ENCODE measurements at places on chromosomes 4 and X.

GRCh38 chrX:40987413-40987812, 97.8 kb upstream of the USP9X start:
- no peak for DNase-seq

DNA sequence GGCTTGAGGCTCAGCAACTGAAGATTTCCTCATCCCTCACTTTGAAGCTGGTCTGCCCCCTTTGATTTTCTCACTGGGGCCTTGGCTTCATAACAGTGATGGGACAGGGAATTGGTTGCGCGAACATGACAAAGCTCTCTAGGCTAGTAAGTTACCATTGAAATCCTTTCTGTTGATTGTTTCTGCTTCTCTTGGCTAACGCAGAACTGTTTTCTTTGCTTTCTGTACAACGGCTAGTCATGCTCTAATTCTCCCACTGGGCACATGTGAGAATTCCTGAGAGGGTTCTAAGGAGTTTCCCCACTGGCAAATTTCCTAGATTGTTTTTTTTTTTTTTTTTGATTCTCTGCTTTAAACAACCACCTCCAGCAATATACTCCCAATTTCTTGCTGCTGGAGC, 738.6 kb downstream of the PCDH7 start:
- no peak for DNase-seq

GRCh38 chr4:91147067-91147466, 1019.9 kb downstream of the CCSER1 start:
- DNase-seq = no peak

- DNase-seq = no peak
Observed at GRCh38 chrX:46572340-46572936, 1.1 kb upstream of the CHST7 start.

- DNase-seq = no peak
Observed at GRCh38 chr4:66571145-66571695, 900.9 kb upstream of the EPHA5 start.

GRCh38 chrX:135484641-135485289, 35.7 kb upstream of the INTS6L start:
- DNase-seq = peak; percentile 21

GRCh38 chr4:101977076-101977475, 186.5 kb downstream of the BANK1 start:
- peak; percentile 92 for DNase-seq

- no peak for DNase-seq
Observed at GRCh38 chrX:57984620-57985019, 74.4 kb upstream of the ZXDA start.

- DNase-seq = no peak
Observed at GRCh38 chr4:171983935-171984805, 171.0 kb downstream of the GALNTL6 start.

- DNase-seq = no peak
Observed at GRCh38 chr4:48858130-48858529, 27.2 kb downstream of the OCIAD1 start.

DNA sequence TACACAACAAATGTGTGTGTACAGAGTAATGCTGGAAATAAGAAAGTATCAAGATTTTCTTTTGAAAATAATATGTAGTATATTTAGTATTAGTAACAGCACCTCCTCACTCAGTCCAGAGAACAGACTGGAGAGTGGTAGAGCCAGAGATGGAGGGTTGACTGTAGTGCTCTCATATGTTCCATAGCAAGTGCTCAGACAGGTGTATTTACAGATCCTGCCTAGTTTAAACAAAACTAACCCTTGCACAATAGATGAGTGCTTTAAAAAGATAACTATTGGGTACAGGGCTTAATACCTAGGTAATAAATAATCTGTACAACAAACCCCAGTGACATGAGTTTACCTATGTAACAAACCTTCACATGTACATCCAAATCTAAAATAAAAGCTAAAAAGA, 381.0 kb upstream of the EMCN start:
- DNase-seq = no peak

DNA sequence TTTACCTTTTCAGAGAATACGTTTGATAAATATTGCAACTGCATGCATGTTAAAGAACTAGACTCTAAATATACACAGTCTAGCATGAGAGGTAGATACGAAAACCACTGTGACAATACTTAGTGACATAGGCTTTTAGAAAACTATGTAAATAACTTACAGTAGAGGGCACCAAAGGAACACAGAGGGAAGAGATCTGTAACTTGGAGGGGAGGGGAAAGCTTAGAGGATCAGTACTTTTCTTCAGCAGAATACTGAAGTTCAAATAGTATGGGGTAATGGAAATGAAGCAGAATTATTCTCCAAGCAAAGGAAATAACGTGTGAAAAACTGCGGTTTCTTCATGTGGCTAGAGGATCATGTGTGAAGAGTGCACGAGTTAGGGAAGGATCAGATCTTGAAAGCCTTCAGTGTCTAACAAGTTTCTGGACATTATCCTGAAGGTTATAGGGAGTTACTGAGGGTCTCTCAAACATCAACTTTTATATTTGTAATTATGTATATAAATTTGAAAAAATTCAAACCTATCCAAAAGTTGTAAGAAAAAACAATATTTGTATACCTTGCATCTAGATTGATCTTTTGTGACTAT, 264.3 kb downstream of the NPFFR2 start:
- DNase-seq = peak; percentile 15

- no peak for DNase-seq
Observed at GRCh38 chrX:110167952-110168451, 149.9 kb downstream of the AMMECR1 start.

GRCh38 chrX:21047034-21047455, 327.2 kb upstream of the CNKSR2 start:
- no peak for DNase-seq

DNA sequence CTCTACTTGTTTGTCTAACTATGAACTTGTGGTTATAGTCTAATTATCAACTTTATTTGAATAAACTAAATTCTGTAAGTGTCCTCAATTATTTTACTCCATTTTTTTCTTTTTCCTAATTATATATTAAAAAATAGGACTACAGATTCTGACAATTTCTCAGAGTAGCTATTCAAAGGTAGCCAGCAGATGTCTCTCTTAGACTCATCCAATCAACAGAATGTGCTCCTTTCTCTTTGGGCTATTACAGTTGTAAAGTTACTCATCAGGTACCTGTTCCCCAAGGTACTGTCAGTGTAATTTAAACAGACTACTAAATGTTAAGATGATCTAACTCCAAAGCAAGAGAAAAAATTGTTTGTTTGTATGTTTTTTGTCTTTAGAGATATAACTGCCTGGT, 248.6 kb downstream of the PCDH18 start:
- DNase-seq = no peak

DNA sequence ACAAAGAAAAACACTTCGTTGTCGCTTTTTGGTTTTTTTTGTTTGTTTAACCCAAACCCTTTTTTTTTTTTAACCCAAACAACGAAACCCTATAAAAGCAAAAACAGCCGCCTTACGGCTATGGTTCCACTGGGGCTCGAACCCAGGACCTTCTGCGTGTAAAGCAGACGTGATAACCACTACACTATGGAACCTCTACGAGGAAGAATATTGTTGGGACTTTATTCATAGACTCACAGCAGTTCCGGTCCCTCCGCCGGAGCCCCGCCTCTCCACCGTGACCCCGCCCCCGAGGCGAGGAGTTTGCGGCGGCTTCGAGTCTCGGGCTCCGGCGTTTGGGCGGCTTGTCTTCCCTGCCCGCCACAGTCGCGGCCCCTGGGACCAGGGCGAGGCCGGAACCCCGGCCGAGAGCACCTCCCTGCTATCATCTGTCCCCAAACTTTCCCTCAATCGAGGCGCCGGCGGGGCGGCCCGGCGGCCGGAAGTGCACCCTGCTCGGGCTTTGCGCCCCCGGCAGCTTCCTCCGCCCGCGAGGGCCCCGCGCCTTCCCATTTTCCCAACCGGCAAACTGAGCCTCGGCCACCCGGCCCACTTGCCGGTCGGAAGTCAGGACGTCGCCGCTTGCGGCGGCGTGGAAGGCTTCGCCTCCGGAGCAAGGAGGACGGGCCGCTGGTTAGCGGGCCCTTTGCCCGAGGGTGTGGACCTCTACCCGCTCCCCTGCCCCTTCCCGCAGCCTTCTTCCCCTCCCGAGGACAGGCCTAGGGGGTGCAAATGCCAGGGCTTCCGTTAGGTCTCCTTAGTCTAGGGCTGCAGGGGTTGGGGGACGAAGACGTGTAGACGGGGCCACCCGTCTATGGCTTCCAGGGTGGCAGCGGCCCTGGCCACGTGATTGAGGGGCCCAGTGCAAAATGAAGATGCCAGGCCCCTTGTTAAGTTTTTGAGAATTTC, 3.2 kb upstream of the RS1 start:
- peak; percentile 24 for DNase-seq

DNA sequence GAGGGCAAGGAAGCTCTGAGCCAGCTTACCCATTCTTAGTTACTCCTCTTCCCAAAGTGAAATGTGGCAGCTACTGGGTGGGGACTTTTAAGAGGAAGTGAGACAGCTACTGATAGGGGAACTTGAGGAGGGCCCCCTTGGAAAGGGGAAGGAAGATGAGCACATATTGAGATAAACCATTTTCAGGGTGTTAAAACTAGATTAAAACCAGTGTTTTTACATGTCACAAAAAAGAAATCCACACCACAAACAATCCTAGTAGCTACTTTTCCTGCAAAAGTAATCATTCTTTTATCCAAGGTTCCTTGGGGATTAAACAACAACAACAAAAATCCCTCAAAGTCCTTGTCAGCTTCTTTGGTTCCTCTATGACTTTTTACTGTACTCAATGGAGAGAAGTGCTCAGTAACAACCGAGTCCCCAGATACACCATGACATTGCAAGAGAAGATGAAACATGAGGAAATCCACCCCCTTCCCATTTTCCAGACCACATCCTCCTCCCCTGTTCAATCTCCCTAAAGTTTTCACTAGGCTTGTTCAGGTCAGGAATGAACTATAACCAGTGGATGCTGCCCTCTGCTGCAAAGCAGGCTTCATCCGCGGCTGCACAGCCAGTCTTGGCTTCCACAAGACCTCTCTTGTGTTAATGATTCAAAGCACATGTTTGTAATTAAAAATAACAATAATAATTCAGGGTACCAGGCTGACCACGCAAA, 113.5 kb upstream of the TMEM164 start:
- no peak for DNase-seq

- DNase-seq = no peak
Observed at GRCh38 chr4:25377572-25378436, 741 bp downstream of the ANAPC4 start.

GRCh38 chr4:146916479-146917076, 29.1 kb downstream of the TTC29 start:
- DNase-seq = peak; percentile 26

GRCh38 chr4:181432335-181432734, 810.9 kb upstream of the TENM3 start:
- no peak for DNase-seq

DNA sequence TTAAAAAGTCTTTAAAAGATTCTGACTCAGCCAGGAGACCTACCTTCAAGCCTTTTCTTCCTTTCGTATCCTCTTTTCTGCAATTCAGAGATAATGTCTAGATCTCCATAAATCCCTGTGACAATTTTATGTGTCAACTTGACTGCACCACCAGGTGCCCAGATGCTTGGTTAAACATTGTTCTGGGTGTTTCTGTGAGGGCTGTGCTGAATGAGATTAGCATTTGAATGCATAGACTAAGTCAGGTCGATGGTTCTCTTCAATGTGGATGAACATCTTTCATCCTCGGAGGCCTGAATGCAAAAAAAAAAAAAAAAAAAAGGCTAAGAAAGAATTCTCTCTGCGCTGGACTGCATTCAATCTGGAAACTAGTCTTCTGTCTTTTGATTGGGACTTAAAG, 1082.7 kb downstream of the NLGN4X start:
- DNase-seq = no peak

- DNase-seq = no peak
Observed at GRCh38 chr4:26365537-26366150, 44.8 kb downstream of the RBPJ start.

- DNase-seq = no peak
Observed at GRCh38 chrX:50381729-50382415, 88.8 kb downstream of the DGKK start.

DNA sequence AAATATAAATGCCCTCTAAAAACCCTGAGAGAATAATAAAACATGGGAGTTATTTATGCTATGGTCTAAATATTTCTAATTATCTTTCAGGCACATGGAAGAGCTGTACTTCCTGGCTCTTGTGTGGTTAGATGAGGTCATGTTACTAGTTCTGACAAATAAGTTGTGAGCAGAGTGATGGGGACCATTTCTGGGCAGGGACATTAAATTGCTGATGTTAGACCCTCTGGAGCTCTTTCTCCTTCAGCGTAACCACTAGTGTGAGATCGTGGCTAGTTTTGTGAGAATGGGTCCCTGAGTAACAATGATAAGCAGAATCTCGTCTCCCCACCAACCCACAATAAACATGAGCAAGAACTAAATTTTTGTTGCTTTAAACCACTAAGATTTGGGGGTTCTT, 108.0 kb downstream of the MAML3 start:
- no peak for DNase-seq

GRCh38 chr4:100728861-100729260, 211.0 kb upstream of the EMCN start:
- no peak for DNase-seq

- DNase-seq = no peak
Observed at GRCh38 chr4:110071466-110071865, 126.9 kb downstream of the ELOVL6 start.

- no peak for DNase-seq
Observed at GRCh38 chrX:22699581-22700091, 300.1 kb upstream of the DDX53 start.

DNA sequence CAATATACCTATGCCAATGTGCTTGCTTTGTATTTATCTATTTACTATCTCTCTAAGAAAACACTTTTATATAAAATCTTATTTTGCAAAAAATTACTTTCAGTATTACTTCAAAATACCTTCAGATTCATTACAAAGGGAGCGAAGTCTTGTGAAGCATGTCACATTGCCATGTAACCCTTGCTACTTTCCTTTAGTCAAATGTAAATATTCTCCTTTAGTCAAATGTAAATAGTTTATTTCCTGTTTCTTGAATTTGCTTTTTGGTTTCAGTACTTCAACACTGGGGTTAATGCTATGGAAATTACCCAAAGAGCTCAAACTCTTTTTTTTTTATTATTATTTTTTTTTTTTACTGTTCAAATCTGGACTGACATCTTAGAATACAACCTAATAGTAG, 383.3 kb downstream of the GRXCR1 start:
- no peak for DNase-seq

DNA sequence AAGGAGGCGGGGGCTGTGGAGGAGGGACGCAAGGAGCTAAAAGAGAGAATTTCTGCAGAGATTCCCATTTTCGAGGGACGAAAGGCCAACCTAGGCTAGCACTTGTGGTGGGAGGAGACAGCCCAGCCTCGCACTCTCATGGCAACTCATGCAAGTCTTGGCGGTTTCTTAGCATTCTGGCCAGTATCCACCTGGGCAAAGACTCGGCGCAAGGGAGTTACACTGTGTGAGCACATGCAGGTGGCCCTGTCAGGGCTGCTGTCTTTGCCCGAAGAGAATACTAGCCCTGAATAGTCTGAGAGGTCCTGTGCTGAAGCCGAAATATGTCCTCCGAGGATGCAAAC, 15.5 kb downstream of the MCF2 start:
- no peak for DNase-seq

GRCh38 chrX:47243351-47243750, 10.5 kb downstream of the USP11 start:
- no peak for DNase-seq

GRCh38 chr4:161931089-161931488, 232.7 kb downstream of the FSTL5 start:
- DNase-seq = no peak

- DNase-seq = no peak
Observed at GRCh38 chr4:163110442-163110841, 56.2 kb downstream of the NAF1 start.
